CD4-positive, alpha-beta T cell treated with Interferon alpha-2 for 1 hour (primary cell): ENCODE measurements at places on chromosomes 2 and 18.

- DNase-seq: no peak
These were observed 129.7 kb upstream of the KCNH7 start for GRCh38 chr2:162968306-162968705.

DNA sequence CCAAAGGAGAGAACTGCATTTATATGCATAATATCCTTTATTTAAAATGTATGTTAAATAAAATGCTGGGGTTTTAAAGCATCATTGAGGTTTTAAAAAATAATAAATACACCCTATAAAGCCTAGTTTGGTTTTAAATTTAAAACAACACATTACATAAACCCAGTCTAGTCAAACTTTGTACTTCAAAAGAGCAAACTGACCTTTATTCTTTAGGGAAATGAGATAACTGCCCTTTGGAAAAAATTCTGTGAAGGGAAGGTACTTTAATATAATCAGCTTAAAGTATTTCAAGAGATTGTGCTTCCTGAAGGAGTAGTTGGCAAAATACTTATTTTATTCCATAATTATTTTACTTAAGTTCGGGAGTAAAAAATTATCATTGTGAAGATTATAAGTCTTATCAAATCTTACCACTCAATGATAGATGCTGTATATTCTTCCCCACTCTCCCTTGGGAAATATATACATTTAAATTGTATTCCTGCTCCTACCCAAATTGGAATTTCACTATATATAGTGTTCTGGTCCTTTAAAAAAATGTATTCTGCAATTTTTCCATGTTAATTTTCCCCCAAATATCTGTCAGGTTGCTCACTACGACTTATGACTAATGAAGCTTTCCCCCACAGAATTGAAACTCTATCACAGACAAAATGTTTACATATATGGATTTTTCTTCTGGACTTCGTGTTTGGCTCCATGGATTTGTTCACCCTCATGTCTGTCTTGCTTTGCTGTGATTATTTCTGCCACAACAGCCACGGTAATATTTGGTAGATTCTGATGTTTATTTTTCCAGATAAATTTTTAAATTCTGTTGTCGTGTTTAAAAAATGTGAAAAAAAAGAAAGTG is 42.1 kb downstream of the ZC3H6 start:
- no peak for DNase-seq

DNA sequence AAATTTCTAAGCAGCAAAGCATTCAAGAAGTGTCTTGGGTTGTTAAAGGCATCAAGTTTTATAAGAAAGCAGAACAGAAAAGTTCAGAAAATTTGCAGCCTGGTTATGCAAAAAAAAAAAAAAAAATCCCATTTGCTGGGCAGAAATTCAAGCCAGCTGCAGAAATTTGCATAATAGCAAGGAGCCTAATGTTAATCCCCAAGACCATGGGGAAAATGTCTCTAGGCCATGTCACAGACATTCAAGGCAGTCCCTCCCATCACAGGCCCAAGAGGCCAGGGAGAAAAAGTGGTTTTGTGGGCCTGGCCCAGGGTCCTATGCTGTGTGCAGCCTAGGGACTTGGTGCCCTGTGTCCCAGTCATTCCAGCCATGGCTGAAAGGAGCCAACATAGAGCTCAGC is 269.0 kb upstream of the SLC39A10 start:
- DNase-seq: no peak

GRCh38 chr2:49028101-49028500 is 126.2 kb downstream of the FSHR start:
- DNase-seq: no peak

DNA sequence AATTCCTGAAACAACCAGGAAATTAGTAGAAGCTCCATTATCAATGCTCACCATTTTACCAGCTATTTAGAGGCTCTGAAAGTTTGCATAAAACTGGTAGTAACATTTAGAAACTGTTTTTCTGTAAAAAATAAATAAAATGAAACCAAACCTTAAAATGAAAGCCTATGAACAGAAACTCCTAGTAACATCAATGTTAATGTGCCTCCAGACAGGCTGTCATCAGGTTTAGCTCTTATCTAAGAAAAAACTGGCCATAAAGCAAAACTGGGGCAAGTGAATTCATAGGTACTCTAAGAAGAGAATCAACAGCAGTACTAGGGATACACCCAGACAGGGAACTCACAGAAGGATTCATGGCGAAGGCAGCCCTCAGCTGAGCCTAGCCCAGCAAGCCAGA is 8.0 kb downstream of the E2F6 start:
- DNase-seq: no peak

- no peak for DNase-seq
These were observed 22.8 kb downstream of the OTOF start for GRCh38 chr2:26455037-26455669.

- DNase-seq: no peak
These were observed 3.5 kb upstream of the CD226 start for GRCh38 chr18:69951182-69951581.

DNA sequence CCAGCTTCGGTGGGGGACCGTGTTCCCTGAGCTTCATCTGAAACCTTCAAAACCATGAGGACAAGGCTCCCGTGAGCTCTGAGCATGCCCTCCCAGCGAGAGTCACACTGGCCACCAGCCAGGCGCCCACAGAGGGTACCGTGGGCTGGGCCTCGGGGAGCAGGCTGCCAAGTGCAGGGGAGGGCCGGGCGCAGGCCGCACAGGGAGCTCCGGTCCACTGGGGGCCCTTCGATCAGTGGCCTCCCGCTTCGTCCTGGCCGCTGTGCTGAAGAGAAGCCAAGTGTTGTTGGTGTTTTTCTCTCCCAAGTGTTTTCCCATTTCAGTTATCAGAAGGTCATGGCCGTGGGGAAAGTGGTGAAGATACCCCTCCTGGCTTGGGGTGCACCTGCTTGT is 144.4 kb downstream of the PTGR3 start:
- DNase-seq: no peak

GRCh38 chr18:27057519-27058234 is 127.4 kb downstream of the CHST9 start:
- DNase-seq: no peak
